ENCODE measurements at places on chromosomes 13 and 19.

- no peak for DNase-seq
Measured at GRCh38 chr13:97431171-97431764, 2.7 kb upstream of the RAP2A start.

DNA sequence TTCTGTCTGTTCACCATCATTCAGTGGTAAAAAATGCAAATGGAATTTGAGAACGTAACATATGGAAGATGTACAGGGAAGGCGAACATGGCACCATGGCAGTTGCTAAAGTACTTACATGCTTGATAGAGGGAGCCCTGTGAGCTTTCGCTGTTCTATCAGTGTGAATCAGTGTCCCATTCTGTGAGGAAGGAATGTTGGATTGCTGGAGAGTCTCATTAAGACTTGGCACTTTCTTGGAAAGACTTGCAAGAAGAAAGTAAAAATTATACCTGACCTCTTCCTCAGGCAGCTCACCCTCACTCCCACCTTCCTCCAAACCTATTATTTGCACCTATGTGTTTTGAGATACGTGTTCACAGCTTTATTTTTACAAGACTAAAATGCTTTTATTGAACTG is 43.5 kb downstream of the FREM2 start:
- no peak for DNase-seq

DNA sequence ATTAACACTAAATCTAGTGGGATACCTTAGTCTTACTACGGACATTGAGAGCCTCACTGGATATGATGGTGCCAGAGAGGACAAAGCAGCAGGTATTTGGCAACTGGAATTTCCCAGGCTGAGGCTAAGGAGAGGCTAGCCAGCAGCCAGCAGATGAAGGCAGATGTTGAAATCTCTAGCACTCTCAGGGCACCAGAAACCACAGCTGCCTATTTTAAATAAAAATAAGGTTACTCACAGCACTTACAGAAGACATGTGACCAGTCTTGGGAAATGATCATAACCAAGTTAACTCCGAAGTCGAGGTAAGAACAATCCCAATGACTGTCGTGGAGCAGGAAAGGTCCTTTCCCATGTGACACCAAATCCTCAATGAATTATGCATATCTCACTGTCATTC is 1726.0 kb downstream of the EFNB2 start:
- DNase-seq: no peak

GRCh38 chr13:49220856-49221589 is 885 bp downstream of the MLNR start:
- no peak for DNase-seq

GRCh38 chr13:31774186-31774750 is 34.9 kb downstream of the RXFP2 start:
- DNase-seq: no peak

DNA sequence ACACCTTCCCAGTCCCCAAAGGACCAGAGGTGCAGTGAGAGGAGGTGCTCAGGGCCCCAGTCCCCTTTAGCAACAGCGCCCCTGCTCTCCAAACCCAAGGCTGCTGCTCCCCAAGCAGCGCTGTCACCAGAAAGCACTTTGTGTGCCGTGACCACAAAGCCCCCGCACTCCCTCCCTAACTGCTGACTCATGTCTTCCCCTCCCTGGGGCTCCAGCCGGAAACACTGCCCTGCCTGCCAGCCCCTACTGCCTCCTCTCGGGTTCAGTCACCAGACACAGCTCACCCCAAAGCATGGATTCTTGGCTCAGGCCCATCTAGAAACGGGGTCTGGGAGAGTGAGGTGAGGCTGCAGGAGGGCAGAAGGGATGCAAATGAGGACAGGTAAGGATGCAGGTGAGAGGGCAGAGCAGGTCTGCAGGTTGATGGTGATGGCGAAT is 4.9 kb upstream of the TNFSF14 start:
- DNase-seq: no peak

- no peak for DNase-seq
Measured at GRCh38 chr13:87042946-87043345, 628.2 kb upstream of the SLITRK5 start.

- DNase-seq: no peak
Measured at GRCh38 chr13:95441326-95441725, 111.2 kb upstream of the CLDN10 start.

- no peak for DNase-seq
Measured at GRCh38 chr19:47511681-47512080, 3.2 kb downstream of the NAPA start.

- no peak for DNase-seq
Measured at GRCh38 chr13:40578055-40578454, 88.4 kb downstream of the FOXO1 start.

DNA sequence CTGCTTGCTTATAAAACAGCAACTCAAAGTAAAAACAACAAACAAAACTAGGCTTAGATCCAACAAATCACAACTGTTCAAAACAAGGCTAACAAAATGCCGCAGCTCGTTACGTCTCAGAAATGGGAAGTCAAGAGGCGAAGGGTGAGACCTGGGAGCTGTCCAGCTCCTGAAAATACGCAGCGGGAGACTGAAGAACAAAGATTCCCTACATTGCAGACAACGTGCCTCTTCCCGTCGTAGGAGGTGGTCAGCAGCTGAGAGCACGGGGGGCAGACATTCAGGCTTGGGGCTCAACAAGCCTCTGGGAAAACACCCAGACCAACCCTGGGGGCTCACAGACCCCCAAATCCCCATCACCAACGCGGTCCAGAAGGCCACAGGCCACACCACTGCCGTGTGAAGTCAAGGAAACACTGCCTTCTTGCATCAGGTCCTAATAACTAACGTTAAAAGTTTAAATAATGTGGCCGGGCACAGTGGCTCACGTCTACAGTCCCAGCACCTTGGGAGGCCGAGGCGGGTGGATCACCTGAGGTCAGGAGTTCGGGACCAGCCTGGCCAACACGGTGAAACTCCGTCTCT is 13.5 kb downstream of the PLPP2 start:
- DNase-seq: peak; percentile 53

- no peak for DNase-seq
Measured at GRCh38 chr13:109913186-109913585, 126.8 kb upstream of the IRS2 start.

- DNase-seq: peak; percentile 40
Measured at GRCh38 chr13:97028441-97029299, 34.4 kb upstream of the OXGR1 start.

GRCh38 chr19:47370045-47370611 is 21.0 kb downstream of the DHX34 start:
- no peak for DNase-seq

DNA sequence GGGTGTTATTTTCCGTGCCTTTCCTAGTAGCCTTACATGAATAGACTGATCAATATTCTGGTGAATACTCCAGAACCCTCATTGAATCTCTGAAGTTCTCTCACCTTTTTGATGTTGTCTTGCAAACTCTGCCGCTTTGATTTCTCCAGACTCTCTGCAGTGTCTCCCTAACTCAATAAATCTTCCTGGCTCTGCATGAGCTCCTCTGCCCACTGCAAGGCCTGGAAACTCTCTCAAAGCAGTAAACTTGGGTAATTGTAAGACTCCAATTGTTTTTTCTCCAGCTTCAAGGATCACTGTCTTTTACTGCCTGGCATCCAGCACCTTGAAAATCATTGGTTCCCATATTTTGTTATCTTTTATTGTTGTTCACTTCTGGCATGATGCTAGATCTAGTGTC is 198.4 kb downstream of the GPC5 start:
- no peak for DNase-seq

DNA sequence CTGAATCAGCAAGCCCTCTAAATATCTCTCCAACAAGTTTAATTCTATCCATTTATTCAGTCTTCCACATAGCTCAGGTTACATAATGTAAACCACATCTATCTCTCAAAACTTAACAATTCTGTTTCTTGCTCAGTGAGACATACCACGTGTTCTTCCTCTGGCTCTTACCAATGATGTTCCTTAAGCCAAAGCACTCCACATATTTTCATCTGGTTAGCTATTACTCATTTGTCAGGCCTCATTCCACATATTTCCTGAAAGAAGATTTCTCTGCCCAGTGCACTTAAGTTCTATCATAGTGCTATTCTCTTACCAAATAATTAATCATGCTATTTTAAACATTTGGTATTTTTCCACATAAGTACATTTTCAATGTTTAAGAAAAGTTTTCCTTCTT is 403.3 kb upstream of the ATXN8OS start:
- no peak for DNase-seq

DNA sequence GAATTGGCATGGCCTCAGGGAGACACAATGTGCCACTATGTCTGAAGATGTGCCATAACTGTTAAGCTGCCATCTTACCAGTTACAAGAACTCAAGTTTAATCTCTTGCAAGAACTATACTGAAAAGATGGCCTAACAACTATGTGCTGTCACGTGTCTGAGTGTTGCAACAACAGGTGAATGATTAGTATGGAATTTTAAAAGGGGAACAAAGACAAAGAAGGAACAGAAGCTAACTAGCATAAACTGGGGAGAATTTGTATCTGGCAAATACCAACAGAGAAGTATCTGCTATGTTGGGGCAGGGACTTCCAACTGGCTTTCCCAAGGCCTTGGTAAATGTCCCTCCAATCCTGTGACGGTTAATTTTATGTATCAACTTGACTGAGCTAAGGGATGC is 11.5 kb upstream of the ACOD1 start:
- no peak for DNase-seq

GRCh38 chr19:49109569-49110233 is 4.5 kb upstream of the LIN7B start:
- DNase-seq: no peak

DNA sequence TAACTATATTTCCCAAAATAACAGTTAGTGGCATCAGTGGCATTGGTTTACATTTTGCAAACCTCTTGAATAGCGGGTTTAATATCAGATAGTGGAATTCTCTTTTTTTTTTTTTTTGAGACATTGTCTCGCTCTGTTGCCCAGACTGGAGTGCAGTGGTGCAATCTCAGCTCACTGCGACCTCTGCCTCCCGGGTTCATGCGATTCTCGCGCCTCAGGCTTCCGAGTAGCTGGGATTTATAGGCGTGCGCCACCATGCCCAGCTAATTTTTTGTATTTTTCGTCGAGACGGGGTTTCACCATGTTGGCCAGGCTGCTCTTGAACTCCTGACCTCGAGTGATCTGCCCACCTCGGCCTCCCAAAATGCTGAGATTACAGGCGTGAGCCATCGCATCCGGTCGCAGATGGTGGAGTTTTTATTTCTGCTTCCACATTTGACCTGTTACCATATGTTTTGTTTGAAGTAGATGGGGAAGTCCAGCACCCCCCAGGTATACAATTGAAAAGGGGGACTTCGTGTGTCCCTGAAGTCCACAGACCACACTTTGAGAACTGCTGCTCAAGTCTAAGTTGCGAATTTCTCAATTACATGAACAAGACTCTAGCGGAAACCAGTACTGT is 40.5 kb upstream of the XPO4 start:
- no peak for DNase-seq

- DNase-seq: no peak
Measured at GRCh38 chr19:4512070-4512469, 6.2 kb downstream of the PLIN4 start.

DNA sequence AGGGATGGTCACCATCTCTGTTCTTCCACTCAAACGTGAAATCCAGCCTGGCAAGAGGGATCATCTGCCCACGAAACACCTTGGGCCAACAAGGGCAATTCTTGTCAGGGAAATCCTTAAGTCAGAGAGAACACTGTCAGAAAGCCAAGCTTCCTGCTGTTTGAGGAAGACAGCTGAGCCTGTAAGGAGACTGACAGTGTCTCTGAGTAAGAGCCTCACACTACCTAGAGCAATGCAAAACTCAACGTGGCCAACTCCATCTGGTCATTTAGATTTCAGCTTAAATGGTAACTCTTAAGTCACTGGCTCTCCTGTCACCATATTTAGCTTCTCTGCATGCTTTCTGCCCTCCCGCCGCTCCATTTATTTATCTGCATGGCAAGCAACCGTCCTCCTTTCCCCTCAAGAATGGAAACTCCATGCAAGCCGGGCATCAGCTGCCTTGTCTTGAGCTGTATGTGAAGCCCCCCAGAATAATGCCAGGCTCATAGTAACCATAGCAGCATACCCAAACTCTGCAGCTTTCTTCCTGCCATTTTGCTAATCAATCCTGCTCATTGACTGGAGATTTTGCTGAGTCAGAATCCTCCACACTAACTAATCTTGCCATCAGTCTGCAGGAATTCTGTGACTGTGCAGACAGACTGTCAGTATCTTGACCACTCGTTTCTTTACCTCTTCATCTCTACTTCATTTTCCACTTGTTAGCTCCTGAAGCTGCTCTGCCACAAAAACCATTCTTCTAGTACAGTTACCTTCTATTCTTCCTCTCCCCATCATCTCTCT is 159.8 kb downstream of the IRS2 start:
- no peak for DNase-seq

- no peak for DNase-seq
Measured at GRCh38 chr13:97485320-97485719, 51.4 kb downstream of the RAP2A start.

DNA sequence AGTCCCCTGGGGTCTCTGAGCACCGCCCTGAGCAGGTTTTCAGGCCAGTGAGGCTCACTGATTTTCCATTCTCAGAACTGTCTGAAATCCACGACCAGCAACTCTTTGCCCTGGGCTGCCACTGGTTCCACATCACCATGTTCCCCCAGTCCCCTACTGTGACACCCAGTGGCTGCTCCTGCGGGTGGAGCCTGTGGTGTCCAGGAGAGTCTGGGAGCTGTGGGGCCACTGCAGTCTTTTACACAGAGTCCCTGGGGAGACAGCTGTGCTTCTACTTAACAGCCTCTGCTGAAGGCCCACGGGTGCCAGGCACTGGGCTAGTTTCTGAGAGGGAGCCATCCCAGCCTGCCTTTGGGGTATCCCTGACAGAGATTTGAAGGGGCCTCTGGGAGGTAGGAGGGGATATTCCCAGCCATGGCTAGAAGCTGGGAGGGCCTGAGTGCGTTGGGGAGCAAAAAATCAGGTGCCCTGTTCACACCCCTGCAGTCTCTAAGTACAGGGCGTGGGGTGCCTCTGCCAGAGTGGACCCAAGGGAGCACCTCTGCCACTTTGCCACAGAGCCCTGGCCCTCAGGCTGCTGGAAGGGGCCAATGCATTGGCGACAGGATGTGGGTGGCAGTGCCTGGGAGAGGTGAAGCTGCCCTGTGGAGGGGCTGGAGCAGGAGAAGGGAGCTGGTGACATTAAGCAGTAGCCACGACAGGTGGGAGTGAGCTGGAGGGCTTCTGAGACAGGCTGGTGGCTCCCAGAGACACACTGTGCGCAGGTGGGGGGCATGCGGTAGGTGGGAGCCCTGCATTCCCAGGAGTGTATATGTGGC is 200.2 kb upstream of the ZNF536 start:
- DNase-seq: no peak

DNA sequence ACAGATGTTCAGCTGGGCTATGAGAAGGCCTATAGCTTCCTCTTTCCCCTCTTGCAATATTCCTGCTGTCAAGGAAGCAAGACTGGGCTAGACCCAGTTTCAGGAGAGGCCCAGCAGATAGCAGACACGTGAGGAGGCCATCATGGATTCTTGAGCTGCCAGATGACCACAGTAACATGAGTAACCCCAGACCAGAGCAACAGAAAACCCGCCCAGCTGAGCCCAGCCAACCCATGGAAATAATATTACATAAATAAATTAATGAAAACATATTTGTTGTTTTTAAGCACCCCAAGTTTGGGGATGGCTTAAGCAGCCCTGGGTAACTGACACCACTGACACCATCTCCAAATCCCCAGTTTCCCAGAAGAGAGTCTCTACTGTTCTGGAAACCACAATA is 50.2 kb upstream of the PDCD5 start:
- no peak for DNase-seq

GRCh38 chr13:94886191-94886590 is 173.8 kb upstream of the SOX21 start:
- DNase-seq: no peak

- DNase-seq: no peak
Measured at GRCh38 chr19:35034005-35034502, 3.8 kb downstream of the SCN1B start.

GRCh38 chr13:50494138-50494537 is 349.4 kb downstream of the DLEU7 start:
- no peak for DNase-seq
